ENCODE measurements at places on chromosomes 16 and 17.

GRCh38 chr16:79754501-79754900 is 154.0 kb upstream of the MAF start:
- DNase-seq, result no peak

GRCh38 chr16:69717066-69717465 is 9.3 kb downstream of the NQO1 start:
- no peak for DNase-seq

DNA sequence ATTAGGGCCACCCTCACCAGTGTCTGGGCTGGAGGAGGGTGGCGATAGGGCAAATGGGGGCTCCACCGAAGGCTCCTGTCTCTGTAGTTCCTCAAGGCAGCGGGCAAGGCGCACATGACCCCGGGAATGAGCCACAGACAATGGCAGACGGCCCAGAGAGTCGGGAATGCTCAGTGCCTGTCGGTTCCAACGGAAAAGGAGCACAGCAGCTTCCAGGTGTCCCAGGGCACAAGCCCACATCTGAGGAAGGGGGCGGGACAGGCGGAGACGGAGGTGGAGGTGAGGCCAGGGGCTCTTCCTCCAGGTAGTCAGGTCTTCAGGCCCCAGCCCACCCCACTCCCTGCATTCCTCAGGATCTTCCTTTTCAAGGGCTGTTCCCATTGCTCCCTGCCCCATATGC is 5.1 kb upstream of the SPAG7 start:
- DNase-seq, result no peak

DNA sequence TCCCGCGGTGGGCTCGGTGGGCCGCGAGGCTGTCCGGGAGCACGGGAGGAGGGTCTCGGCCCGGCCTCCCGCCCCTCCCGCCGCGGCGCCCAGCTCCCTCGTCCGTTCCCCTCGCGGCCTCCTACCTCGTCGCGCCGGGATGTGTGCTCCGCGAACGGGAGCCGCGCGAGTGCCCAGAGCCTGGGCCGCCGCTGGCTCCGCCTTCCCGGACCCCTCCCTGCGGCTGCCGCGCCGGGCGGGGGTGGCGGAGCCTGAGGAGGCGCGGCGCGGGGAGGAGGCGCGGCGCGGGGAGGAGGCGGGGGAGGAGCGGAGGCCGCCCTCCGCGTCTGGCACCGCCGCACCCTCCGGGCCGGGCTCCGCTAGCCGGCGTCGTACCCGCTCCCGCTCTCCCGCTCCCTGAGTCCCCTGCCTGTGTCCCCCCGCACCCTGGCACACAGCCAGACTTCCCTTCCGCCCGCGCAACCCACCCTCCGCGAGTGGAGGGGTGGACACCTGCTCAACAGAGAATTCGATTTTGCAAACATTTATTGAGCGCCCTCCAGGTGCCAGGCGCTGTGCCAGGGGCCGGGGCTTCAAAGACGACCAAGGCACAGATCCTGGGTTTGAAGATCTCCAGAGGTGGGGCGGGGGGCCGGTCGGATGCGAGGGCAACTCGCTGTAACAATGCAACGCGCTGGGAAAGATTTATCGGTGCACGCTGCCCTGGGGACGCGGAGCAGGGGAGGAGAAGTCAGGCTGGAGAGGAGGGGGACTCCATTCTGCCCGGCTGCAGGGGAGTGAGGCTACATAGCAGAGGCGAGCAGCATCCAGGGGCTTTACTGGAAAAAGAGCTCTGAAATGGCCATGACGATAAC is at the start of gene MPP3:
Gene MPP3 (minus strand): TSS at position 171 of the 854 bp plus-strand sequence. CDS start 1,240 bp downstream, outside the sequence.
- no peak for DNase-seq

Data from NCI-H2107 (cell line).